ENCODE measurements at places on chromosomes 6 and 20.

- DNase-seq: no peak
Measured at GRCh38 chr6:36559011-36559793, 11.9 kb upstream of the STK38 start.

- DNase-seq: no peak
Measured at GRCh38 chr6:132616677-132617076, 7.4 kb downstream of the TAAR2 start.

DNA sequence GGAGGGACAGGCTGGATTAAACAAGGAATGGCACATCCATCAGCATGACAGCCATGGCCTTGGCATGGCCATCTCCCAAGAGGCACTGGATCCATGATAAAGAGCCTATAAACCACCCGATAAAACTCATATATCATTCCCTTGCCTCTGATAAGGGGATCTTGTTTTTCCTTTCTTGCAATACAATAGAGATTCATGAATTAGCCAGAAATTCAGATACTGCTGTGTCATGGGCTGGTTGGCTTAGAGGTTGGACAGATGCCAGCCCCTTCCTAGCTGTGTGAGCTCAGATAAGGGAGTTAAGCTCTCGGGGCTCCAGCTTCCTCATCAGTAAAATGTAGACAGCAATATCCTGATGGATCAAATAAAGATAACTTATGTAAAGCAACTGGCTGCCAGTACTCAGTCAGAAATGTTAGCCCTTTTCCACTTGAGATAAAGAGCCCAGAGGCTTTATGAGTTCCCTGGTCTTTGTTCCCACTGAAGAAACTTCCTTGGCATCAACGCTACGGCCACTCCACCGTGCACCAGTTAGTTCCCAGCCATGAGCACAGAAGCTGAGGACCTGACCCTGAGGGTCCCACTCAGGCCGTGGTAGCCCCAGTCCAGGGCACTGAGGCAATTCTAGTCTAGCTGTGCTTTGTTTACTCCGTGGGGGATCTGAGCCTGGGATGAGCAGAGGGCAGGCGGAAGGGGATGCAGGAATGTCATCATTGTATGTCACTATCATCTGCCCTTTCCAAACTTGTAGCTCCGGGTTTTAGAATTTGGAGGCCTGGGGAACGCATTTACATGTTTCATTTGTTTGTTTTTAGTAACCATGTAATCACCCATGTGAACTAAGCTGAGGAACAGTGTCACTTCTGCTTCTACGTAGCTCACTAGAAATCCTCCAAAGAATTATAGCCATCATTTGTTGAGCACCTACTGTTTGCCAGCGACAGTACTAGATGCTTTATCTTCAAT, 67.2 kb upstream of the TBC1D7 start:
- DNase-seq: peak; percentile 58

GRCh38 chr20:48181261-48181935, 396.1 kb upstream of the SULF2 start:
- no peak for DNase-seq

DNA sequence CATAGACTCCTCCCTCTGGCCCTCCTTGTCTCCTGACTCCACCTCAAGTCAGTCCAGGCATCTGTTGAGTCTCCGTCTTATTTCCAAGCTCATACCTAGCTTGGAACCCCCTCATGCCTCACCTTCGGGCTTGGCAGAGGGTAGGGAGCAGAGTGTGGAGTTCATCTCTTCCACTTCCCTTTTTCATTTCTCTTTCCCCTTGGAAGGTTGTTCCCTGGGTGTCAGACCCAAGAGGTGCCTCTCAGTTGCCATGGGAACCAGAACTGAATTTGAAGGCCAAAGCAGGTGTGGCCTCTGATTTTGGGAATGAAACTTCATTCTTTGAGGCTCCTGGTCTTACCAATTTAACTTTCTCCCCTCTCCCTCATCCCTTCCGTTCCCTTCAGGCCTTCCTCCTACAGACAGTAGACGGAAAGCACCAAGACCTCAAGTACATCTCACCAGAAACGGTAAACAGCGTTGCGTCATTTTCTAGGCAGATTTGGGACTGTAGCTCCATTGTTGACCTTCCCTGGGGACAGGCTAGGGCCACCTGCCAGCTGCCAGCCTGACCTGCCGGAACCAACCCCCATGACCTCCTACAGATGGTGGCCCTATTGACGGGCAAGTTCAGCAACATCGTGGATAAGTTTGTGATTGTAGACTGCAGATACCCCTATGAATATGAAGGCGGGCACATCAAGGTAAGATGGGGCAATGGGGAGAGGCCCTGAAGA, 6.6 kb downstream of the CDC25B start:
- DNase-seq: no peak

DNA sequence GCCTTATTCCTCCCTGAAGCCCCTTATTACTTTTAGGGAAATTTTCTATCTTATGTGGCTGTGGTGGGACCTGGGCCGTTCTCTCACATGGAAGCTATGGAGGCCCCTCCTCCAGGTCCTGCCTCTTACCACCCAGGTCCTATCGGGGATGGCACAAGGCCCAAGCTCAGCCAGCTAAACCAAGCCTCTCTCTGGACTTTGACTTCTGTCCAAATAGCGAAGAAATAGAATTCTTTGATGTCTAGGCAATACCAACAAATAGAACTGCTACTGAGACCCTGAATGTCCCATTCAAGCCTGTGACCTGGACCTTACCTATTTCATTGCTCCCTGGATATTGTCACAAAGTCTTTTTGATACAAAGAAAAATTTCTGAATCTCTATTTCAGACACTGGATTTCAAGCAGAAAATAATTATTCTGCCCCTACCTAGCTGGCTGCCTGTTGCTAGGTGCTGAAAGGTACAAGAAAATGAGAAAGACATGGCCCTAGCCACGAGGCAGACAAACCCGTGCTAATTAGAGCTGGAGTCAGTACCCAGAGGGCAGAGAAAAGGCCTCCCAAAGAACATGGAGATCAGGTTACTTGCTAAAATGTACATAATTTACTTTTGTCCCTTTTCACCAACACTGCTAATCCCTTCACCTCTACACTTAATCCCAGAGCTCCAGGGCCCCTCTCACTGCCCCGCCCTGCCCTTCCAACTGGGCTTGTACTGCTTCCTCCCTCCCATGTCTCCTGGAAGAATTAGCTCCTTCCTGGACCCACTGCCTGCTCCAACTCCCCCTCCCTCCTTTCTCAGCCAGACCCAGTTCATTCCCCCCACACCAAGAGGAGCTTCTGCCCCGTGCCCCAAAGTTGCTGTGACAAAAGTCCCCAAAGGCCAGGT, 15.5 kb upstream of the NNAT start:
- DNase-seq: no peak

GRCh38 chr6:31935021-31935420, 7.5 kb downstream of the C2 start:
- DNase-seq: no peak

- DNase-seq: no peak
Measured at GRCh38 chr6:99225172-99225571, 124.3 kb downstream of the FAXC start.

DNA sequence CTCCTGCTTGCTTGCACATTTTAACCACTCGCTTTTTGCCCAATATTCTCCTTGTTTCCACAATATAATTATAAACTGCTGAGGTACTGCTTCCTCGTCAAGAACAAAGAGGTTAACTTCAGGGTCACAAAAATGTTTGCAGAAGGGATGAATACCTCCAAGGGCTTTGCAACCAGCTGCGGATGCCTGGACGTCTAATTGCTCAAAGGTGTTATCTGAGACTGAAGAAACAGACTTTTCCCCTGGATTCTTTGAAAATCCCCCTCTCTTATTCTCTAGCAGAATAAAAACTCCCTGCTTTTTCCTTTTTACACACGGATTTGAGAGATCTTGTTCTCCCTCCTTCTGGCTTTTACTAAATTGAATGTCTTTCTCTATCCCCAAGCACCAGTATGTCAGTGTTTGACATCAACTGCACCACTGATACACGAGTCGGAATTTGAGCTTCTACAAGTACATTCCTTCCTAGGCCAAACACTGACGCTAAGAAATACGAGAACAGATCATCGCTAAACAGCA, 336 bp upstream of the SMPDL3A start:
- DNase-seq: no peak

- DNase-seq: no peak
Measured at GRCh38 chr20:59182401-59183044, 18.9 kb downstream of the ZNF831 start.

DNA sequence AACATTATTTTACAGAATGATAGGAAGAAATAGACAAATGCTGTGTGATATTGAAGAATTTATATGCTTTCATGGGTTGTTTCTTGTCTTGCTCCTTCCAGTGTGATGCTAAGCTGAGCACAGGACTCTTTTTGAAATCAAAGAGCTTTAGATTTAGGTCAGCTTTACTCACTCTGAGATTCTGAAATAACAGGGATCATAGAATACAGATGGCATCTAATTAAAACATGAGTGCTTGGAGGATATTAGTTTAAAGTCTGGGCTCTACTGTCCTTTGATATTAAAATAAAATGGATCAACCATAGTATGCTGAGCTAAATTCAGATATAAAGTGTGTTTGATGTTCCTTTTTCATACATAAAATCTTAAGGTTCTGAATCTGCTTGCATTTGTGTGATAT, 29.6 kb downstream of the MLIP start:
- no peak for DNase-seq

GRCh38 chr20:12217382-12217781, 299.7 kb downstream of the BTBD3 start:
- no peak for DNase-seq

DNA sequence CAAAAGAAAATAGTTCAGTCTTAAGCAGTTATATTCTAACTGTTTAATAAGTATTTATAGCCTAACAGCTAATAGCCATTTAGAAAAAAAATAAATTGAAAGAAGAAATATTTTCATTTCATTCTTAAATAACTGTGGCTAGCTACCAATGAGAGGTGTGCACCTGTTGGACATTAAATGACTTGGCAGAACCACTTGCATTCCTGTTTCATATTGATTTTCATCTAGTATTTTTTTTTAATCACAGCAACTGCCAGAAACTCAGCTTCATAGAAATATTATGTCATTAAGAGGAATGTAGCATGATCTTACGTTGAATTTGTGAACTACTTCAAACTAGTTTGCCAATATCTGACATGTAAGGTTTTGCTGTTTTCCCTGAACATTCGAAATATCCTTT, 10.1 kb downstream of the NAA20 start:
- DNase-seq: no peak

- DNase-seq: no peak
Measured at GRCh38 chr20:32820698-32821377, 1.1 kb downstream of the MAPRE1 start.

DNA sequence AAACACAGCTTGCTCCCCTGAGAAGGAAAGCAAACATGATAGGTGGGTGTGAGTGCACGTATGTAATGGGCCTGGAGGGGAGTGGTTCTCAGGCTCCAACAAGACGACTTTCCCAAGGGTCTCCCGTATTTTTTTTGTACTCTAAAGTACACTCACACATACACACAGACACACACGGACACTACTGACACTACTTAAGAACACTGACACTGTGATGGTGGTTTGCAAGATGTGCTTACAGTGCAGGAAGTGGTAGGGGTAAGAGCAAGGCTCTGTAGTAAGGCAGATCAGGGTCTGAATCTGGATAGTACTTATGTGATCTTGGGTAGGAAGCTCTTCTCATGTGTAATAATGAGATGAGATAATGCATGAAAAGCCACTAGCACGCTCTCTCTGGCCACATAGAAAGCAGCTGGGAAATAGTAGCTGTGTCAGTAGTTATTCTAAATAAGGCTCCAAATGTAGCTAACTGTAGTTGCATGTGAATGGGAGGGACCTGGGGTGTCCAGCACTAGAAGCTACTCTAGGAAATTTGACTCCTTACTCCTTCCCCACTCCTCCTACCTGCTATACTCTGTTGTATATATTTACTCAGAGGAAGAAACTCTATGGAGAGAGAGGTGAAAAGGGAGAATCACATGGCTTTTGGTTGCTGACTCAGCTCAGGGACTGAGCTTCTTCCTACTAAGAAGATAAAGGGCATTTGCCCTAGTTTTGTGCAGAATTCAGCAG, 8.4 kb upstream of the ZBTB24 start:
- DNase-seq: peak; percentile 22

- DNase-seq: no peak
Measured at GRCh38 chr20:5781798-5782750, 31.9 kb downstream of the SHLD1 start.

DNA sequence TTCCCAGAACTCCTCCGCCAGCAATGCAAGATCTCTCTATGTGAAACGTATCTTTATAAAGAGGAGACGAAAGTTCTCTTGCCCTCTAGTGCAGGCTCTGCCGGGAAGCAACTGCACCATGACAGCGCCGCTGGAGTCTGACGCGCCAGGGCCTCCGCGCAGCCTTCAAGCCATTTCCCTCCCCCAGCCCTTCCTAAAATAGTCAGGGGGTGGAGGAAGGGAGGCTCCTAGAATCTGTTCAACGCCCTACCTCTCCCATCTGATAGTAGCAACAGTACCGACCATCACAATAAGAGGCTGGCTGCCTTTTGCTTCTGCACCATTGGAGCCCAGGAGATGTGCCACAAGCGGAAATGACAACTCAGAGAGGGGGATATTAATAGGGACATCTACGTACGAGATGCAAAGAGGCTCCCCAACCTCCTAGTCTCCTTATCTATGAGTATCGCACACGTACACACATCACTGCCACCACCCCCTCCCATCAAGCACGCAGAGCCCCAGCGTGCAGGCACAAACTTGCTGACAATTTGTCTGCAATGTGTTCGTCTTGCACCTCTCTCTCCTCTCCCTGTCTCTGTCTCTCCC, 1.0 kb downstream of the SYNE1 start:
- peak; percentile 23 for DNase-seq

- DNase-seq: no peak
Measured at GRCh38 chr6:150752409-150752808, 113.1 kb upstream of the MTHFD1L start.

DNA sequence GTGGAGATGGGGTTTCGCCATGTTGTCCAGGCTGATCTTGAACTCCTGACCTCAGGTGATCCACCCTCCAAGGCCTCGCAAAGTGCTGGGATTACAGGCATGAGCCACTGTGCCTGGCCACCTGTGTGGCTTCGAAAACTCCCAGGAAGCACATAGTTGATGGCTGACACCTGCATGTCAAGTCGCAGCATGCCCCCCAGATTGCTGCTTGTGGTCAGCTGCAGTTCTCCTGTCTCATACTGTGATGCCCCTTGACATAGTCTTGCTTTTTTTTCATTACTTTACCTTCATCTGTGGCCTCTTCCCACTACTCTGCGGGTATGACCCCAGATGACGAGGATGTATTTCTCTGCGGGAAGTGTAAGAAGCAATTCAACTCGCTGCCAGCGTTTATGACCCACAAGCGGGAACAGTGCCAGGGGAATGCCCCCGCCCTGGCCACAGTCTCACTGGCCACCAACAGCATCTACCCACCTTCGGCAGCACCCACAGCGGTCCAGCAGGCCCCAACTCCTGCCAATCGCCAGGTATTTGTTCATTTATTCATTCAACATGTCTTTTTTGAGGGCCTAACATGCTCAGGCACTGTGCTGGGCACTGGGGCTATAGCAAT, 13.1 kb downstream of the ZNF341 start:
- no peak for DNase-seq

- DNase-seq: no peak
Measured at GRCh38 chr6:81734500-81735150, 17.9 kb downstream of the TENT5A start.

DNA sequence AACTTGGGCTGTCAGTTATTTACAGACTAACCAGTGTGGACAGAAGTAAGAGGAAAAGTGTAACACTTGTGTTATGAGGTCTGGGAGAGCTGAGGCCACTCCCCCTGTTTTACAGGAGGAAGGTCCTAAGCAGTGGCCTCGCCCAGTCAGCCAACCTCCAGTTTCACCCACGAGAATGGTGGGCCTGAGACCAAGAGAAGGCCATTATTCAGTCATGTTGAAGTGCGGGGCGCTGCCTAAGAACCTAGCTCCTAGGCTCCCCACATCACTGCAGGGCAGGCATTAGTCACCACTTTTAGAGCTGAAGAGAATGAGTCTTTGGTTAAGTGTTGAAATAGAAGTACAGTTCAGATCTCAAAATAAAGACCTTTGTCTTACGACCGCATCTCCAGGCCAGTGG, 27.9 kb downstream of the CDYL start:
- DNase-seq: peak; percentile 38

Measured in hepatocyte (in vitro differentiated cells).